ENCODE measurements at places on chromosomes 7 and 10.
A peak's percentile ranks its signal among the peaks of the same experiment; 100 is the strongest.

DNA sequence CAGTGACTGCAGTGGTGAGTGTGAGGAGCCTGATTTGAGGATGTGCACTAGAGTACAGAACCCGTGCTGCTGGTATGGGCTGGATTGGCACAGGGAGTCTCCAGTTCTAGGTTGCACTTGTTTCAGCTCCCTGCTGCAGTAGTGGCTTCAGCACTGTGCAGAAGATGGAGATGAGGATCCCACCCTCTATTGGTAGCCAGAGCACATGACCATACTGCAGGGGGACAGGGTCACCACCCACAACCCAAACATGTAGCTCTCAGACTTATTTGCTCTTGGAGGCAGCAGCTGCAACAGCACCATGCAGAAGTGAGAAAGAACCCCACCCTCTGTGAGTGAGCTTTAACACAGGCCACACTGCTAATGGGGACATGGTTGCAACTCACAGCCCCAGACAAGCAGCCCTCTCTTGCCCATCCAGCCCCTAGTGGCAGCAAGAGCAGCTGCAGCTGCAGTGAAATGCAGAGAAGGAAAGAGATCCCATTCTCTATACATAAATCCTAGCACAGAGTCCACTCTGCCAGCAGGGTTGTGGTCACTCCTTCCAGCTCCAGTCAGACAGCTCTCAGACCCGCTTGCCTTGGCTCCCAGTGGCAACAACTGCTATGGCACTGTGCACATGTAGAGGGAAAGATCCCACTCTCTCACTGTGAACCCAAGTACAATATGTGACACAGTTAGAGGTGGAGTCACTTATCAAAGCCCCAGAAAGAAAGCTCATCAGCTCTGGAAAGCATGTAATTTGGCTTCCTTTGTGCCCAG is 51.4 kb upstream of the SCIN start:
- DNase-seq = peak; percentile 27

- no peak for DNase-seq
Observed at GRCh38 chr10:126576336-126576735, 94.2 kb downstream of the C10orf90 start.

- no peak for DNase-seq
Observed at GRCh38 chr7:152989889-152990380, 230.4 kb downstream of the ACTR3B start.

DNA sequence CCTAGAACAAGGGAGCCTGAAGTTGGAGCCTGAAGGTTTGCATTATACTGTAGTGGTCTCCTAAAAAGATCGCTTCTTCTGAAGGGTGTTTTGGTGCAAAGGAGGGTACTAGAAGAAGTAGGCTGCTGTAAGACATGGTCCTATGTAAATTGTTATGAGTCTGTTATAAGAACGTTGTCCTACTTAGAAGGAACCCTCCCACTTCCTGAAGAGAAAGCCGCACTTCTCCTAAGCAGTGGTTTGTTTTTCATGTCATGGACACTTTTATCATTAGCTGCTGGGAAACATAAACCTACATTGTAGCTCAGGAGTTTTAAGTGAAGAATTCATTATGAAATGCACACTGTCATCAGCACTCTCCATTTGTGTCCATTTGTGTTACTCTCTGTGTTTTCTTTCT is 129.1 kb upstream of the ITGB1 start:
- DNase-seq = no peak

- DNase-seq = no peak
Observed at GRCh38 chr10:131020775-131021174, 290.7 kb downstream of the TCERG1L start.

DNA sequence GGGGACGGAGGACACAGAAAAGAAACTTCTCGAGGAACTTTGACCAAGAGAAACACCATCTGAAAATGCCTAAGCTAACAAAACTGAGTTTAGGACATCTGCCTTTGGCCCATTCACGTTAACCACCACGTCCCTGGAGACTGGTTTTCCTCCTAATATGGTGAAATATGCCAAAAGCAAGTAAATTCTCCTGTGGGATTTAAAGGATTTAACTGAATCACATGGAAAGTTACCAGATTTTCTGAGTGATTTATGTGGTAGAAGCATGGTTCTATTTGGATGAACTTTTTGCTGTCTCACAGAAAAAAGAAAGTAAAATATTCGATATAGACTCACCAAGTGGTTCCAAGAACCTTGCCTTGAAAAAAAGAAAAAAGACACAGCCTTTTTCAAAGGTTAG is 30.4 kb upstream of the BMPER start:
- DNase-seq = no peak

GRCh38 chr7:47999413-47999812 is 20.0 kb upstream of the HUS1 start:
- no peak for DNase-seq

DNA sequence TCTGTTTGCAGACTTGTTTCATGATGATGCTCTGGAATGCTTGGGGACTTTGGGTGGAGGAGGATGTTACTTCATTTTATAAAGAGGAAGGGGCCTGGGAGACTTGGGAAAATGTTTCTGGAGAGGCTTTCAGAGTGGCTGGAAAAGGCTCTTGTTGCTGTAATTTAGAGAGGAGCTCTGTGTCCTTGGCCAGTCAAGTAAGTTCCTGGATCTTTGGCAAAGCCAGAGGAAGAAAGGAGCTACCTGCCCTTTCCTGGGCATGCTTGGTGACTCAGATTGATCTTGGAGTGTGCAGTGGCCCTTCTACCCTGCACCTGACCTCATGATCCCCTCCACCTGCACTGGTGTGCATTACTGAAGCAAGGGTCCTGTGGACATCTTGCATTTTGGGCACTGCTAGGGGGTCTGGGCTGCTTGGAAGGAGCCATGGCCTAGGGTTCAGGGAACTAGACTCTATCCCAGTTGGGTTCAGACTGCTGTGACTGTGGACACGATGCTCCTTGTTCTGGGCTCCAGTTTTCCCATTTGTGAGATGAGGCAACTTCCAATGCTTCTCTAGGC is 56.1 kb downstream of the ADCYAP1R1 start:
- peak; percentile 10 for DNase-seq

GRCh38 chr7:88429382-88429781 is 122.7 kb upstream of the STEAP4 start:
- DNase-seq = no peak

DNA sequence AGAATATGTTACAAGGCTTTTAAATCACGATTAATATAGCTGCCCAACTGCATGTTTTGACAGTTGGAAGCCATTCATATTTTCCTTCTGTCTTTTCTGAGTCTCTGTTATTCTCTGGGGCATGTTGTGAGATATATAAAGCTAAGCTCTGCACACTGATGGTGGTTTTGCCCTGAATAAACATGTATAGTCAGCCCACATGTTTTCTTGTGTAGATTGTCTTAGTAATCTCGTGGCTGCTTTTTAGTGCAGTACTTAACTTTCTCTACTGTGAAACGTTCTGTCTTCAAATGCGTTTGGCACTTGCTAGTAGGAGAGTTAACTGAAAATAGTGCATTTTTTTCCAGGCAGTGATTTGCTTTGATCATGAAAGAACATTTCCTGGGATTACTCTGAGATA is 268.5 kb downstream of the DNAJB9 start:
- no peak for DNase-seq
